ENCODE measurements at places on chromosomes 2 and 18.

GRCh38 chr2:218607436-218608115, at the start of gene PLCD4:
Gene PLCD4, plus strand, starts transcription at chr2:218607899. Its CDS starts 7,841 bp downstream, at chr2:218615740.
- no peak for DNase-seq

DNA sequence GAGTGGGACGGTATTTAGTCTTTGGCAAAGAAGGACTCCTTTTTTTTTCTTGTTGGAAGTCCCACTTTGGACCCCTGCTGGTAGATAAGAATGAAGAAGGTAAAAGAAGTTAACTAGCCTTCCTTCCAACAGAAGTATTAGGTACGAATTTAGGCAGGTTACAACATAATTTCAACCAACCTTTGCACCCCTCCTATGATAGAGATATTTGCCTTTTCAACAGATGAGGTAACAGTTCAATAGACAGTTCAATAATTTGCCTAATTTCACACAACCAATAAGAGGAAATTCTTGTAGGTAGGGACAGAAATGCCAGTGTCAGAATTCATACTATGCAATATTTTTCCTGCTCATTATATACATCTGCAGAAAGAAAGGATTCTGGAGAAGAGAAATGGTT, 100.8 kb downstream of the CCDC141 start:
- DNase-seq = no peak

GRCh38 chr2:155825876-155826275, 506.6 kb downstream of the NR4A2 start:
- DNase-seq = no peak

DNA sequence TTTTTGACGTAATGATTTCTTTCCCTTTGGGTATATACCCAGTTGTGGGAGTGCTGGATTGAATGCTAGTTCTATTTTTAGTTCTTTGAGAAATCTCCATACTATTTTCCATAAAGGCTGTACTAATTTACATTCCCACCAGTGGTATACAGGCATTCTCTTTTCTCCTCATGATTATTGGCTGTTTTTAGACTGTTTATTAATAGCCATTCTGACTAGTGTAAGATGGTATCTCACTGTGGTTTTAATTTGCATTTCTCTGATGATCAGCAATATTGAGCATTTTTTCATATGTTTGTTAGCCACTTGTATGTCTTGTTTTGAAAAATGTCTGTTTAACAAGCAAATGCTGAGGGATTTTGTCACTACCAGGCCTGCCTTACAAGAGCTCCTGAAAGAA, 9.2 kb upstream of the CD28 start:
- no peak for DNase-seq

GRCh38 chr18:49812286-49813068, 856 bp downstream of the ACAA2 start:
- peak; percentile 39 for DNase-seq

GRCh38 chr18:46332921-46333341, 228.7 kb downstream of the HAUS1 start:
- no peak for DNase-seq

- no peak for DNase-seq
Observed at GRCh38 chr18:12911025-12911928, 27.2 kb upstream of the PTPN2 start.

DNA sequence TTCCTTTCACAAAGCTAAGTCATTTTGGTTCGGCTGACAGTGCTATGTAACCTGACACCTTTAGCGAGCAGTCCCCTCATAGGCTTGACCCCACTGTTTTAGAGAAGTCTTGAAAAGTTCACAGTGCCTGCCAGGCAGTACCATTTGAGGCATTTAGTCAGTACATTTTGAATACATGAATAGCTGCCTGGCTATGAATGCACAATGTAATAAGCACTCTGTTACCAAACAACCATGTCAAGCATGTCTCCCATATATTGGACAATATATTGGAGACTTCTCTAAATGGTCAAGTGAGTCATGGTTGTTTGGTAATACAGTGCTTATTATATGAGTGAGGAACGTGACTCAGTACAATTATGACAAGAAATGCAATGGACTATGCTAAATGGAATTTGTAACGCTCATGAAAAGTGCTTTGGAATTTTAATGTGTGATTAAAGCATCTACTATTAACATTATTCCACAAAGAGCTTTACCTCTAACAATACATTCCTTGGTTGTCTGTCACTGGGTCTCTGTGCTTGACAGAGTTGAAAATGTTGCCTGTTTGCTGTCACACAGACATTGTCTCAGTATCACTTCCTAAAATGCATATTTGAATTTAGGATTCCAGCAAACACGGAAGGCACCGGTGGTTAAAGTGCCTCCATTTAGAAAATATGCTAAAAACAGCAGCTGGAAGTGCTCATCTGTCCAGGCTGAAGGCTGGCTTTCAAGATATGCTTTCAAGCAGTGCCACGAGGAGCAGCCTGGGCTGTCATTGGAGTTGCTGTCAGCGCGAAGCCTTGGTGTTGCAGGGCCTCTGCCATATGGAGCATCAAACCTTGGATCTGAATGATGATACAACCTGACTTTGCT, 458.6 kb downstream of the FBXO15 start:
- no peak for DNase-seq

GRCh38 chr2:14231391-14231898, 401.1 kb upstream of the LRATD1 start:
- DNase-seq = no peak

GRCh38 chr2:86464652-86465051, 23.5 kb downstream of the KDM3A start:
- DNase-seq = no peak

- DNase-seq = peak; percentile 45
Observed at GRCh38 chr2:55961318-55961911, 37.8 kb upstream of the EFEMP1 start.

GRCh38 chr2:9808334-9809063, 34.8 kb upstream of the TAF1B start:
- no peak for DNase-seq
